Dermis microvascular lymphatic vessel endothelial cell (primary cell): ENCODE measurements at places on chromosomes 3 and 15. TPM values are rescaled to one million over a fixed set of nuclear protein-coding genes. Genes with fewer than 3 reads are reported as not detected.

DNA sequence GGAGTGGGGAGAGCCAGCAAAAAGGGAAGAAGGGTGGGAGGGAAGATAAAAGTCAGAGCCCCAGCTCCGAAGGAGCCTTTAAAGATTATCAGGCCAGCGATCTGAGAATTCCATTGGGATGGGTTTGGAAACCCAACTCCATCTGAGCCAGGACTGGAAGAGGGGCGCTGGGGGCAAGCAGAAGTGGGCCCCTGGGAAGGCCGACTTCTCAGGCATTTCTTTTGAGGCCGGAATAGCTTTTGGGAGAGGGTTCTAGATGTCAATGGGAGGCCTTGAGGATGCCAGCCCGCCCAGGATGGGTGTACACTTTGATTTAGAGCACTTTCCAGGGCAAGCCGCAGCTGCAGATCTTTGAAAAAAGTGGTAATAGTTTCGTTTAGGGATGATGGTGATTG is 6.6 kb upstream of the SOX2 start:
- DNase-seq, result no peak

DNA sequence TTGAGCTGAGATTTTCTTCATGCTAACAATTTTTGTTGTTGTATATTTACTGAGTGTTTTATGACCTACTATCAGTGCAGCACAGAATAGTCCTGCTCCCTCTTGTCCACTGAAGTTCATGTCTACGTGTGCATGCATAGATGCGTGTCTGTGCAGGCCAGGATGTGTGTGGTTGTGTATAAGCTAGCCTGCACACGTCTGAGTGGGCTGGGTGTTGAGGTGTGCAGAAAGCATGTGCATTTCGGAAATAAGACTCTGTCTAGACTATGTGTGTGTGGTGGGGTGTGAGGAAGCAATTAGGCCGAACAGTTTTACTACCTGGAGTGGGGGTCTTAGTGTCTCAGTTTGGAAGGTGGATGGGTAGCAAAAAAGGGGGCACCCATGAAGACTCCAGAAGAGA is 39.2 kb downstream of the ATP2B2 start:
- DNase-seq, result no peak

GRCh38 chr15:60391722-60392315 is 6.0 kb downstream of the ANXA2 start:
- no peak for DNase-seq

Gene SLCO2A1
- 1.2 and 8.0 TPM in 2 replicates for total RNA-seq
